Lower lobe of right lung (tissue), 2 donors: ENCODE measurements at places on chromosomes 3 and 15. TPM values are rescaled to one million over a fixed set of nuclear protein-coding genes. Genes with fewer than 3 reads are reported as not detected.

Gene GOLGA8G
- total RNA-seq: not detected

- no peak for DNase-seq
These were observed 64.7 kb downstream of the STARD9 start for GRCh38 chr15:42640109-42640508.

- DNase-seq: no peak
These were observed 2.8 kb downstream of the ADAMTS17 start for GRCh38 chr15:100338971-100339444.

GRCh38 chr3:73563896-73564582 is 60.7 kb downstream of the PDZRN3 start:
- no peak for DNase-seq

Gene CADPS
- 2.7 TPM for total RNA-seq

GRCh38 chr15:25795061-25795460 is 68.1 kb downstream of the ATP10A start:
- DNase-seq: no peak

- DNase-seq: no peak
These were observed 5.8 kb upstream of the HES1 start for GRCh38 chr3:194130188-194130587.

Gene UNC45A
- total RNA-seq: 50.4 TPM

Gene RFT1
- total RNA-seq: 18.3 TPM

DNA sequence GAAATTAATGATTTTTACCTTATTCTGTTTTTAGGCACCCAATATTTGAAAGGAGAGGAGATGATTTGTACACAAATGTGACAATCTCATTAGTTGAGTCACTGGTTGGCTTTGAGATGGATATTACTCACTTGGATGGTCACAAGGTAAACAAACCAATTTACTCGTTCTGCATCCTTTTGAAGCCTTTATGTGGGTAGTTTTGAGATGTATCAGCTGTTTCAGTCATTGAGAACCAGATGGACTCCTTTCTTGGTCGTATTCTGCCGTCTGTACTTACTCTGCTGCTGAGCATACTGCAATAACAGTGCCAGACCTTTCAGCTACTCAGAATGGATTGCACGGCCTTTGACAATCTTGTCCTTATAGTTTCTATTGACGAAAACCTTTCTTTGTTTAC is 13.3 kb downstream of the DNAJB11 start:
- DNase-seq: no peak

DNA sequence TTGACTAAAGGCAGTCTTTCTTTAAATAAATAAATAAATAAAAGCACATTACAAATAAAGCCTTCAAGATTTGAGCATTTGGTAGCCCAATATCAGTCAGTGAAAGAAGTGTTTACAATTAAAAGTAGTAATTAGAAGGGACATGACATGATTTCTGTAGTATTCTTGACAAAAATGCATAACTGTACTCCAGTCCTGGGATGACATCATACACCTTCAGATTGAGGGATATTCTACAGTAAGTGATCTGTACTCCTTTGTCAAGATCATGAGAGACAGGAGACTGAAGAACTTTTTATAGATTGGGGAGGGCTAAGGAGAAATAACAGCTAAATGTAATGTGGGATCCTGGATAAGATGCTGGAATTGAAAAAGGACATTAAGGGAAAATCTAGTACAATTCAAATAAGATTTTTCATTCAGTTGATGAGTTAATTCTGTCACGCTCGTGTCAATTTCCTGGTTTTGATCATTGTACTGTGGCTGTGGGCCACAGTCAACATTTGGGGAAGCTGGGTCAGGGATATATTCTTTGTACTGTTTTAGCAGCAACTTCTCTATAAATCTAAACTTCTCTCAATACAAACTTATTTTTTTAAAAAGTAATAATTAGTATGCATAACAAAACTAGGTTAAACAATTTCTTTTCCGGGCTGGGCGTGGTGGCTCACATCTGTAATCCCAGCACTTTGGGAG is 314.8 kb downstream of the PTPRG start:
- no peak for DNase-seq

GRCh38 chr15:85694091-85694490 is 100.6 kb downstream of the KLHL25 start:
- no peak for DNase-seq
